Epithelial cell of alveolus of lung (primary cell): ENCODE measurements at places on chromosomes 16 and 17. TPM values are rescaled to one million over a fixed set of nuclear protein-coding genes. Genes with fewer than 3 reads are reported as not detected.

Gene DLG4
- total RNA-seq, result 11.8 and 18.9 TPM in 2 replicates

Gene TMC8
- not detected in 2 replicates for total RNA-seq

Gene AOC2
- 0.26 and 0.72 TPM in 2 replicates for total RNA-seq

Gene NUPR1
- 12.8 and 21.2 TPM in 2 replicates for total RNA-seq

Gene ATP2C2
- under 0.01 TPM in 1 of 2 replicates, not detected in the other for total RNA-seq

Gene CRYBA1
- not detected in 2 replicates for total RNA-seq

Gene GDPD1
- total RNA-seq, result 0.72 and 1.6 TPM in 2 replicates

Gene KRTAP9-4
- total RNA-seq, result not detected in 2 replicates

Gene EVPLL
- 0.08 TPM in 1 of 2 replicates, not detected in the other for total RNA-seq

Gene C16orf74
- 12.3 and 14.1 TPM in 2 replicates for total RNA-seq

Gene TBC1D3I
- total RNA-seq, result 0.39 TPM in 1 of 2 replicates, not detected in the other

Gene P2RX5
- 0.88 and 3.6 TPM in 2 replicates for total RNA-seq

Gene NLGN2
- 18.5 and 38.1 TPM in 2 replicates for total RNA-seq
